ENCODE measurements at places on chromosomes 13 and 19.
A peak's percentile ranks its signal among the peaks of the same experiment; 100 is the strongest.

DNA sequence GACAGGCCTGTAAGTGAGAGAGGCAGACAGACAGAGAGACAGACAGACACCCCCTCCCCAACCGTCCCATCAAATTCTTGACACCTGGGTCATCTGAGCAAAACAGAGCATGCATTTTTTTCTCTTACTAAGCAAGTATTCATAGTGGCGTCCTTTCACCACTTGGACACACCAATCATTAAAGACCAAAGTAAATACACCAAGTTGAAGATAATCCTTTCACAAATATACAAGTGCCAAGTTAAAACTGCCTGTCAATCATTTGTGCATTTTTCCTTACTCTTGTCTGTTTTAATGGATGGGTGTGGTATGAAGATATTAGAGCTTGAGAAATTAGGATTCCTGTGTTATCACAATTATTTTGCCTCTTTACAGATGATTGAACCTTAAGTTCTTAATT, 337.3 kb downstream of the ATP8A2 start:
- no peak for DNase-seq

DNA sequence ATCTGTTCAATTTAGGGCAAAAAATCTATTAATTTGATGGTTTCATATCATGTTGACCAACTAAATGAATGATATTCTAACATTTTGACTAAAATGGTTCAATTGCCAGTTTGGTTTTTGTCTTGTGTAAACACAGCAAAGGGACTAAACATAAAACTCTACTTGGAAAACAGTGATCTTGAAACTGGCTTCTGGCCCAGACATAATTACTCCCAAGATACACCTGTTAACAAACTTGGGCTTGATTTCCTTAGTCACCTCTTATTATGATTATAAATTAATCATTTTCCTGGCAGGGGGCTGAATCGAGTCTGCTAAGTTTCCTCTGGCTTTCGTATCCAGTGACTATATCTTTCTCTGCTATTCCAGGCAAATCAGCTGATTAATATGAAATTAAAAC, 78.0 kb upstream of the OXGR1 start:
- no peak for DNase-seq

DNA sequence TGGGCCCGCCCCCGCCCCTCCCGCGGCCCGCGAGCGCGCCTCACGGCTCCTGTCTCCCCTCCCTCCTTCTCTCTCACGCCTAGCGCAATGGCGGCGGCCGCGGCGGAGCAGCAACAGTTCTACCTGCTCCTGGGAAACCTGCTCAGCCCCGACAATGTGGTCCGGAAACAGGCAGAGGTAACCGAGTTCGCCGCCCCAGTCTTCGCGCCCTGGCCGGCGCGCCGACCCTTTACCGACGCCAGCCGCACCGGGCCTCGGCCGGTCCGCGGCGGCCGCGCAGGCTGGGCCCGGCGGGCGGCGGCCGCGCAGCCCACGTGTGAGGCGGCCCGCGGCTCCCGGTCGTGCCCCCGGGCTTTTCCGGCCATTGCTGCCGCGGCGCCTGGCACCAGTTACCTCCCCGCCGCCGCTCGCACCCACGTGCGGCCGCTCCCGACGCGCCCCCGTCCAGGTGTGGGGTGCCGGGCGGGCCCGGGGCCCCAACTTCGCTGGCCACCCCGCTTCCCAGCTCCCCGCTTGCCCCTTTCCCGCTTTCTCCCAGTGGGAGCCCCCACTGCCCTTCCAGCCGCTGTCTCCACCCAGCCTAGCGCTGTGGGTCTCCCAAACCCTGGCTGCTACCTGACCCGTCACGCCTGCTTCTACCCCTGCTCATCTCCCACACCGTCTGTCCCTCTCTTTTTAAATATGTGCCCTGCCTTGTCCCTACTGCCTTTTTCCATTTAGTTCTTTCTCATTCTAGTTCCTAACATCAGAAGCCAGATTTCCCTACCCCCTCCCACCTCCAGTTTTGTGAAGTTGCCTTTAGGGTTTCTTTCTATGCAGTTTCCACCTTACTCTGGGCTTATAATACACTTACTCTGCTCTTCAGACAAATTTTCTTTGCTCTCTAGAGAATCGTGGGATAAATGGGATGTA, 23.4 kb downstream of the IPO5 start:
- DNase-seq = no peak

- no peak for DNase-seq
Observed at GRCh38 chr13:51212758-51213157, 9.4 kb upstream of the FAM124A start.

DNA sequence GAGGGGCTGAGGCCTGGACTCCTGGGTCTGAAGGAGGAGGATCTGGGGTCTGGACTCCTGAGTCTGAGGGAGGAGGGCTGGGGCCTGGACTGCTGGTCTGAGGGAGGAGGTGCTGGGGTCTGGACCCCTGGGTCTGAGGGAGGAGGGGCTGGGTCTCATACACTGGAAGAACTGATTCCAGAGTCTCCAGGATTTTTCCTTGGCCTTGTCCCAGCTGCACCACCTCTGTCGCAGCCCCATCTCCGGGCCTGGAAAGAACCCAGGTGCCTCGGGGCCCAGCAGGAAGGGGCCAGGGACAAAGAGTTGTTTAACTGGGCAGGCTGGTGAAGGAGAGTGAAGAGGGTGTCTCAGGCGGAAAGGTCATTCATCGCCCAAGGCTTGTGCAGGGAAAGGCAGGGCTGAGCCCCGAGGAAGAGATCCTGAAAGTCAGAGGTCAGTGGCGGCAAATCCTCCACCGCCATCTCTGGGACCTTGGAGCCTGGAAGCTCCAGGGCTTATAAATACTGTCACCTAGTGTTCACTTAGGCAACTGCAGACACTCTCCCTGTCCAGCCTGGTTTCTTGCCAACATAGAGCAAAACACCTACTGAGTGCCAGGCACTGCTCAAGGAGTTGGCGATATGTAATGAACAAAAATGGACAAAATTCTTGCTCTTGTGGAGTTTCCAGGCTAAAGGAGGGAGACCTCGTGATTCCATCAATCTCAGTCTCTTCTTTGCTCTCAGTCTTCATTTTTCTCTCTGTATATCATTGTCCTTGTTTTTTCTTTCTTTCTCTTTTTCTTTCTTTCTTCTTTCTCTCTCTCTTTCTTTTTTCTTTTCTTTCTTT, 4.4 kb upstream of the KCNN4 start:
- peak; percentile 89 for DNase-seq

DNA sequence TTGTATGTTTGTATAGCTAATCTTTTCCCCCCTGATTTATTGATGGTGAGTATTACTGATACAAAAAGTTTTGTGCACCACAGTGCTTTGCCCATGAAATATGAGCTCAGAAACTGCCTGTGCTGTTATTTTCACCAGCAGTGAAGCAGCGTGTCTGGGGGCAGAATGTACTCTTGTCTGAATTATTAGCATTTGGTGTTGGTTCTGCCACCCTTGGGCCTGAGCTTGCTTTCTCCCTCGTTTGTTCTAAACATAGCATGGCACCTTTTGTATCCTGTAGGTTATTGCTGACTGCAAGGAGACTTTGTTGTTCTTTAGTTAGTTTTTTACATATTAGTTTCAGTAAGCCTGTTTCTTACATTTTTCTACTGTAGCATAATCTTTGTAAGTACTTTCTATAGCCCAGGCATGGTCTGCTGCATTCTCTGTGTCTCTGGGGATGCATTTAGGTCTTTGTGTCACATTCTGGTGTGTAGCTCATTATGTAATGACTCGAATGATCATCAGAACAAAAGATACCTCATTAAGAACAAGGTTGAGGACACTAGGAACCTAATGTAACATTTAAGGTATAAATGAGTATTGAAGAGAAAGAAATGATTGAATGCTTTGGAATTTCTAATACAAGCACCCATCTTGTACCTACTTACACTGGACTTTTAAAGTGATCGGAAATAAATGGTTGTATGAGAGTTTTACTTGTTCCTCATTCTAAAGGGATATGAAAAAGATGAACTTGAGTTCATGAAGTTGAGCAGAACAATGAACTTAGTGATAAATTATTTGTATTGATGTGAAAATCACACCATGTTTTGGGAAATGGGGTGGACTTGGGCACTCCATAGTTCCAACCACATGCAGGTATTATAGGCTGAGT, 50.3 kb upstream of the GPI start:
- no peak for DNase-seq

DNA sequence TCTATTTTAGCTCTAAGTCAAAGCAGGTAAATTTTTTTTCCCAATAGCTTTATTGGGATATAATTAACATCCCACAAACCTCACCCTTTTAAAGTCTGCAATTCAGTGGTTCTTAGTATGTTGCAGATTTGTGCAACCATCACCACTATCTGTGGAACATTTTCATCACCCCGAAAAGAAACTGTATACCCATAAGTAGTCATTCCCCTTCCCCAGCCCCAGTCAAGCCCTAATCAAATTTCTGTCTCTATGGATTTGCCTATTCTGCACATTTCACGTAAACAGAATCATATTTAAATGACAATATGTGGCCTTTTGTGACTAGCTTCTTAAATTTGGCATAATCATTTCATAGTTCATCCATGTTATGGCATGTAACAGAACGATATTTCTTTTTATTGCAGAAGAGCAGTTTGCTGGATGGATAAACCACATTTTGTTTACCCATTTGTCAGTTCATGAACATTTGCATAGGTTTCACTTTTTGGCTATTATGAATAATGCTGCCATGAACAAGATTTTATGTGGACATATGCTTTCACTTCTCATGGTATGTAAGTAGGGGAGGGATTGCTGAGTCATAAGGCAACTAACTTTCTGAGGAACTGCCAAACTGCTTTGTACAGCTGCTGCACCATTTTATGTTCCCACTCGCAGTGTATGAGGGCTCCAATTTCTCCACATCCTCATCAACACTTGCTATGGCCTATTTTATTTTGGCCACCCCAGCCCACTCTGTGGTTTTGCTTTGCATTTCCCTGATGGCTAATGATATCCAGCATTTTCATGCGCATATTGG, 10.9 kb downstream of the SLC46A3 start:
- no peak for DNase-seq

DNA sequence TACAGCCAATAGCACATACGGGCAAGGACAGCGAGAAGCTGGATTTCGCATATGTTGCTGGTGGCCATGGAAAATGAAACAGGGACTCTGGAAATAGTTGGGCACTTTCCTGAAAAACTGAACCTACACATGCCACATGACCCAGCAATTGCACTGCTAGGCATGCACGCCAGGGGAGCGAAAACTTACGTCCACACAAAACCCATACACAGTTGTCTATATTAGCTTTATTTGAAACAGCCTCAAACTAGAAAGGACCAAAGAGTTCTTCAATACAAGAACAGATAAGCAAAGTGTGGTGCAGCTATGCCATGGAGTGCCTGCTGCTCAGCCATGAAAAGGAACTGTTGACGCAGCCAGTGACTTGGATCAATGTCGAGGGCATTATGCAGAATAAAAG, 7.3 kb upstream of the SPACA7 start:
- no peak for DNase-seq

DNA sequence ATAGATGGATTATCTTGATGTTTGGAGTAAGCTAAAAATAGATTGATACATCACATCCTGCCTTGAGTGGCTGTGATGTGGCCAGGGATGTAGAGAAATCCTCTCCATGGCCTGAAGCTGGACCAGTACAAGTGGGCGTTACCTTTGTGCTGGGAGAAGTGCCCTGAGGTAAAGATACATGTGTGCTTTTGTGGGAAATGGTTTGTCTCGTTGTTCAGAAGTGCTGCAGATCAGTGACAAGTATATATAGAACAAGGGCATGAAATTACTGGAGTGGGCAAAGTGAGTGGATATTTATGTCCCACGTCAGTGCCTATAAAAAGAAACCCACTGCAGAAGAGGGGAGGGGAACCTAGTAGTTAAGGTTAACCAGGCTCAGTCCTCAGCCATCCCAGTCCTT, 12.2 kb upstream of the ZNF304 start:
- no peak for DNase-seq

GRCh38 chr19:17183858-17184321, 31.3 kb upstream of the USE1 start:
- no peak for DNase-seq

GRCh38 chr19:4584670-4585460, 25.4 kb upstream of the SEMA6B start:
- no peak for DNase-seq

DNA sequence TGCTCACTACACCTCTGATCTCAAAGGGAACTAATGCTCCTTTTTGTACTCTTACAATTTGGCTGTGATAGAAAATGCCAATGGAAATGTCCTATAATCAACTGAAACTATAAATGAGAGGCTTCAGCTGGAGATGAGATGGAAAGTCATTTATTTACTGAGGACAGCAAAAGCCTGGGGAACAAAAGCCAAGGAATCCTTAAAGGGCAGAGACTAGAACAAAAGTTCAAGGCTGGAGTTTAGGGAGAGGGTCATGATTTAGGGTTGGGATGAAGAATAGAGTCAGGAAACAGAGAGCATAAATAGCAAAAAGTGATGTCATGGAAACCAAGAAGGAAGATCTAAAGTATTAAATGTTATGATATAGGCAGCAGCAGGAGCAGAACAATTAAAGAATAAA, 401.1 kb downstream of the FGF14 start:
- DNase-seq = no peak

DNA sequence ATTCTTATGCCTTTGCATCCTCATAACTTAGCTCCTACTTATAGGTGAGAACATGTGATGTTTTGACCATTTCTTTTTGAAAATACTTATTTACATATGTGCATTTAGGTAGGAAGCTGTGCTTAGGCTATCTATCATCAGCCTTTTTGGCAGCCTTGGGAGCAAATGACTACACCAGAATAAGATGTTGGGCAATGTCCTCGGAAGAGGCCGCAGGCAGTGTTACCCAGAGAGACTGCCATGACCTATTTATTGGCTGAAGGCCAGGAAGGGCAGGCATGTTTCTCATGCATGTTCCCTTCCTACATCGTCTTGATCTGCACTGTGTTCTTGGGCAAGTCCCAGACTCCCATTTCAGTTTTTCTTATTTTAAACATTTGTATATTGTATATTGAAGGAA, 122.3 kb downstream of the B3GLCT start:
- DNase-seq = no peak

DNA sequence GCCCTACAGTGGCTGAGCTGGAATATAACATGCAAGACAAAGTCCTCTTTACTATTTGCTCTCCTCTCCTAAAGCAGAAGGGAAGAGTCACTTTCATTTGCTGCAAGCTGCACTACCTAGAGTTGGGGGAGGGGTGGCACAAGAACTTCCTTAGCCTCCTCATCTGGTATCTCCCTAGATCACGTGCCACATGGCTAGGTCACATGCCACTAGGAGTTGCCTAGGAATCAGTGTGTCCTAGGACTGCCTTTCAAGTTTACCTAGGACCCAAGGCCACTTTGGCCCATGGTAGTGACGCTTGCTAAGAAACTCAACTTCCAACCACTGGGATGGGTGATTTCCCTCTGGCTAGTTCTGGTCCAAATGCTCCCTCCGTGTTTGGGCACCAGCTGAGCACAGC, 625.2 kb downstream of the DIAPH3 start:
- no peak for DNase-seq

- no peak for DNase-seq
Observed at GRCh38 chr13:38483623-38484022, 134.0 kb downstream of the UFM1 start.

GRCh38 chr13:27044837-27045570, 126.6 kb downstream of the USP12 start:
- DNase-seq = no peak

Data from NCI-H2029 treated with DMSO at 0.1 percent for 48 hours (cell line).